ENCODE measurements at places on chromosomes 3 and 15.

GRCh38 chr3:49553324-49553691 lies 969 bp upstream of the BSN start:
- no peak for DNase-seq

- no peak for DNase-seq
Observed at GRCh38 chr3:106347350-106347749, 478.5 kb upstream of the CBLB start.

DNA sequence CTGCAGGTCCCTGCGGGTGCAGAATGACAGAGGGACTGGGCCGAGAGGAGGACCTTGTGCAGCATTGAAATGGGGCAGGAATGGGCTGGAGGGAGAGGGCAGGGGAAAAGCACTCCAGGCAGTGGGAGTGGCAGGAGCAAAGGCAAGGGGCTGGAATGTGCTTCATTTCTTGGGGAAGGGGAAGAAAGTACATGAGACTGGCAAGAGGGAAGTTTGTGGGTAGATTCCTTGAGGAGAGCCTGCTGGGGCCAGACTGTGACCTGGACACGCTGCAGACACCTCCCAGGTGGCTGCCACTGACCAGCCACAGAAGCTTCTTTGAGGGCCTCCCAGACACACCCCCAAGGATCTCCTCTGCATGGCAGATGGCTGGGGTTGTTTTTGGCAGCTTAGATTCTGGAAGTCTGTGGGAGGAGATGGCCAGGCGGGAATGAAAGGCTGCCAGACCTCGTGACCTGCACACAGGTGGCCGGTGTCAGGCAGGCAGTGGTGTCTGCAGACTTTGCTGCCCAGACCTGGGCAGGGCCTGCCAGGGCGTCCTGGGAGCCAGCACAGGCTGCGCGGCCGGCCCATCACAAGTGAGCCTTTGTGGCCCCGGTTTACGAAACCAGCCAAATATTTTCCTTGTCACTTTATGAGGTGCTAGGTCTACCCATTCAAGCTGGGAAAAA lies 53.1 kb downstream of the SPSB4 start:
- DNase-seq: no peak

GRCh38 chr3:165128544-165128943 lies 50.2 kb upstream of the SI start:
- no peak for DNase-seq

DNA sequence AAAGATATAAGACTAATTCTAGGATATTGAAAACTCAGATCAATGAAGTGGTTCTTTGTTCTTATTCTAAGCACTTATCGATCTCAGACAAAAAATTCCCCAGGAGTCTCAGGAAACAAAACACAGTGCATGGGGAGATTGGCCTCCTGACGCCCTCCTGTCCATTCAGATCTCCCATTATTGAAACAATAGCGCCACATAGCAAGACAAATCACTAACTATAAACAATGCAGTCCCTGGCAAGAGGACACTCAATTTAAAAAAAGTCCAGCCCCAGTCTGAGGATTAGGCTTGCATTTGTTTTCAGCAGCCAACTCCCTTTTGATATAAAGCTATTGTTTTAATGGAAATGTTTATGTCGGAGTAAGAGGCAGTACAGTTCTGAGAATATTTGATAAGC lies 528.2 kb downstream of the GABRG3 start:
- DNase-seq: no peak

DNA sequence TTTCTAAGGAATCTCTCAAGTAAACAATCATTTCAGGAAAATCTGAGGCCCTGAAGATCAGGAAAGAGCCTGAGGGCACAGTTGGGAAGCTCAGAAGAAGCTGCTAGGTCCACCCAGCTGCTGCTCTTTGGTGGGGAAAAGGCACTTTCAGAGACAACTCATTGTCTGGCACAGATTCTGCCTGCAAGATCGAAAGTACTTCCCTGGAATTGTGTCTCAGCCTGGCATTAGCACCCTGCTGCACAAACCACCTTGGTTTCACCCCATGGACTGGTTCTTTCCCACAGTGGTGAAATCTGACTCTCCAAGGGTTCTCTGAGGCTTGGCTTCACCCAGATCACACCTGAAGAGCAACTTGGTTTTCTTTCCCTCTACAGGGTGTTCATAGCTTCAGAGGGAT lies 18.7 kb downstream of the THRB start:
- no peak for DNase-seq

- no peak for DNase-seq
Observed at GRCh38 chr3:66398228-66399025, 102.4 kb downstream of the LRIG1 start.

GRCh38 chr3:27090275-27091041 lies 278.7 kb downstream of the NEK10 start:
- no peak for DNase-seq

DNA sequence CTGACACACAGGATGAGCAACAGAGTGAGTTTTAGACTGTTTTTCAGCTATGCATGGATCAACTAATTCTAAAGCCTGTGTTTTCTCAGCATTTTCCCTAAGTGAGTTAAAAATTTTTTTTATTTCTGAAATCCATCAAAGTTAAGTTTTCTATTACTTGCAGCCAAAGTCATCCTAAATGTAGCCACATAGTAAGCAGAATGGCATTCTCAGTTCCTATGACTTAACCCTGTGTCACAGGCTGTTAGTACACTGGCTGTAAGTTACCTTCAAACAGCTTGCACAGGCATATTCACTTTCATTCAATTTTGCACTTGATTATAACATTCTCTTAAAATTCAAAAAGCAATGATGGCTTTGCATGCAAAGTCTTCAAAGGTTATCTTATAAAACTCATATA lies 368.2 kb downstream of the OCA2 start:
- no peak for DNase-seq

GRCh38 chr15:33027306-33028035 lies 167.0 kb downstream of the FMN1 start:
- no peak for DNase-seq

DNA sequence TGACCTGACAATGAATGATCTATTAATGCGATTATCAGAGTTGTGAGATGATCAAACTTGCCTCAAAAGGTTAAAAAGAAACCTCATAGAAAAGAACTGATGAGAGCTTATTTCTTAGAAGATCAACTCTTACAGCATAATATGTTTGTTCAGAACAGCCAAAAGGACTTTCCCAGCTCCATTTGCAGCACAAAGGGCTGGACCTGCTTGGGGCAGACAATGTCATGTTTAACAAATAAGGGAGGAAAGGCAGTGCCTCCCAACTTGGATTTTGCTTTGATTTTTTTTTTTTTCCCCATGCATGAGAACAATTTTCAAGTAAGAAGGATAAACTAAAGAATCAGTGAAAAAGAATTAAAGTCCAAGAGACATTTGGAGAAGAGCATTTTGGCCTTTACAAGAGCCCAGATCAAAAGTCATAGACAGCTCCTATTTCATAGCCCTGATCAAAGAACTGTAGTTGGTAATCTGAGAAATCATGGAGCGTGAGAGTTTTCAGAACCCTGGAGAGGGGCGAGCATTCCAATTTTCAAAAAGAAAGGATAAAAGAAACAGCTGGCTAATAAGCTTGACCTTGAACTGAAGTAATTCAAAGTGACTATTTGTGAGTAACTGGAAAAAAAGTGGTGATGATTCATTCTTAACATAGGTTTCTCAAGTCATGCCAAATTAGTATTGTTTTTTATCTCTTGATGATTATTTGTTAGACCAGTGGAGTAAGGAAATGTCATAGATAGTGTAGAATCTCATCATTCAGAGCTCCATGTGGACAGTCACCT lies 136.0 kb upstream of the CFAP20DC start:
- no peak for DNase-seq

- DNase-seq: no peak
Observed at GRCh38 chr15:29596266-29596665, 226.0 kb downstream of the TJP1 start.

DNA sequence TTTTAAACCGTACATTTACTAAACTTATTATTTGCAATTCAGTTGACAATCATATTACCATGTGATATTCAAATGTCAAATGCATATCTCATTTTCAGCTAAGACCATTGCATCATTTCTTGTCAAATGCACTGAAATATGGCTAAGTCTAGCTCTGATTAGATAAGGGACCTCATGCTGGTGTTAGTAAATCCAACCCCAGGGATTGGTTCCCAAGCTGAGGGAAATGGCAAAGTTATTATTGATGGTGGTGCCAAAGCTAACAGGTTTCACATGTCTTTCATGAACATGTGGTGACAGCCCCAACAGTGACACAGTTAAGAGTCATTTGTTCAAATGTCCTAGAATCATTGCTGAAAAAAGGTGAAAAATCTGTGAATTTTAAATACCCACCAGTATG lies 641.1 kb downstream of the MECOM start:
- no peak for DNase-seq

DNA sequence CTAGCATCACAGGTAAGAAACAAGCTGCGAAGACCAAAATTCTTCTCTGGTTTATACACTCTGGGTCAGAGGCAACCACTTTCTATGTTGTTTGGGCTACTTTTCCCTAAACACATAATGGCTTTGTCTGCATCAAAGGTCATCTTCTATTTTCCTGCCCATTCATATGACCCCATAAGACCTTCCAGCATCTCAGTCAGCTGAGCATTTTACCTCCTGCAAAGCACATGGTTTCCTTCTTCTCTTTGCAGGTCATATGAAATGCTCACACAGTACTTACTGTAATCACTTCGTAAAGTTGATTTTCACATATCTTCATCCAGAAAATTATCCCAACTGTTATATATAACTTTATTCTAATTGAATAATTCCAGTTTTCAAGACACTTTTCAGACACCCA lies 34.8 kb downstream of the LIPC start:
- no peak for DNase-seq

- no peak for DNase-seq
Observed at GRCh38 chr3:56917361-56918110, 115.8 kb upstream of the ARHGEF3 start.

DNA sequence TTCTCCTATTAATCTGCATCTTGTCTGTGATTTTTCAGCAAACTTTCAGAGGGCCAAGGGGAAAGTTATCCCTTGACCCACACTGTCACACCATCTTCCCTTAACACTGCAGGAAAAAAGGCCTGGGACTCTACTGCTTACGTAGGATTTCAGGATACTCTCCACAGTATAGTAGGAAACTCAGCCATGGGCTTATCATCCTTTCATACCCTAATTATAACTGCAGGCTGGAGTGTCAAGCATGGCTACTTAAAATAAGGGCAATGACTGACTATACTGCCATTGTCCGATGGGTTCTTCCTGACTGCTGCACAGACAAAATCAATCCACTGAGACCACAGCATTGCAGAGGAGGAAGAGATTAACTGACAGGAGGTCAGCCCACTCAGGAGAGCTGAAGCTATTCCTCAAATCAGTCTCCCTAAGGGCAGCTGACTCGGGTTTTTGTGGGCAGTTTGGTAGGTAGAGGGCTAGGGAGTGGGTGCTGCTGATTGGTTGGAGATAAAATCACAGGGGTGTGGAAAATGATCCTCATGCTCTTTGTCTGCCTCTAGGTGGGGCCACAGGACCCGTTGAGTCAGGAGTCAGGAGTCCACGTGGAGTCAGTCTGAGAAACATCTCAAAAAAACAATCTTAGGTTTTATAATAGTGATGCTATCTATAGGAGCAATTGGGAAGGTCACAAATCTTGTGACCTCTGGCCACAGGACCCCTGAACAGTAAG lies 118.2 kb upstream of the STRIT1 start:
- no peak for DNase-seq

GRCh38 chr3:26280517-26280916 lies 342.1 kb upstream of the LRRC3B start:
- no peak for DNase-seq

GRCh38 chr3:76352511-76353284 lies 567.3 kb upstream of the ZNF717 start:
- DNase-seq: no peak

GRCh38 chr3:127662001-127662469 lies 10.7 kb upstream of the ABTB1 start:
- no peak for DNase-seq

GRCh38 chr3:72744330-72744729 lies 103.9 kb downstream of the SHQ1 start:
- DNase-seq: no peak
